Central memory CD8-positive, alpha-beta T cell (primary cell): ENCODE measurements at places on chromosomes 2 and 18.

DNA sequence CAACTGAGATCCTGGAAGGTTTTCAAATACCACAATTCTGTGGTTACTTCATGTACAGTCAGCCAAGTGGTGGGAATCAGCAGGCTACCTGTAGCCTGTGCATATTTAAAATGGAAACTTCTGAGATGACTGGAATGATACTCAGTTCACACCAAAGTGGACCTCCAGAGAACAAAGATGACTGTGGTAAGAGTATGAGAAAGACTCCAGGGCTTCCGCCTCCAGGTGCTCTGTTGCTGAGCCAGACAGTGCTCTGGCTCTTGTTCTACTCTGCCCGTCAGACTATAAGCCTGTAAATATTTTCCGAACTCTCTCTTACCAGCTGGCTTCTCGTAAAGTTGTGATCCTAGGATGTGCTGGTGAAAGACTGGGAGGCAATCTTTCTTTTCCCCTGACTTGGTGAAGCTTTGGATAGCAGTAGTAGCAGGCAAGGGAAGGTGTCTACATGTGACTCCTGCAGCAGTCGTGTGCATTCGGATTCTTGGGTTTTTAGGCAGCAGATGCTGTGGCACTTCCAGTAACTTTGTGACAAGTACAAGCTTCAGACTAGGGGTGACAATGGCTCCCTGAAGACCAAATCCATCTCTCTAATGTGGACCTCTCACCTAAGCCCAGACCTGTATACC is 23.1 kb downstream of the ST3GAL5 start:
- peak overlapping the region; percentile 14 for H3K27ac ChIP-seq
- H3K36me3 ChIP-seq: peaks cover 18% of the 10 kb centered on the region
- H3K27me3 ChIP-seq: no peaks in the 10 kb centered on the region
- no peak overlapping the region for H3K4me3 ChIP-seq

DNA sequence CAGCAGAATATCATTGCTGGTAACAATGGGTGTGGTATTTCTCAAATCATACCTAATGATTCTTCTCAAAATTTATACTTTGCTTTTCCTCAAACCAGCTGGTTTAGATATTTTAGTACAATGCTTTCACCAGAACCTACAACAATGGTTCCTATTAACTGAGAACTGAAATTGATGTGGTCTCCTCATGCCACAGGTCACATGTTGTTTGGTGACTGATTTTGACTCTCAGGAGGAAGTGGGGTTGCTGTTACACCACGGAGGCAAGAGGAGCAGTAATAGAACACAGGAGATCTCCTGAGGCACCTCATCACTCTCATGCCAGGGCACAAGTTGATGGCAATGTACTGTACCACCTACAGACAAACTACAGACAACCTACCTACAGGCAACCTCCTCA is 3.0 kb upstream of the CEP68 start:
- H3K36me3 ChIP-seq: peaks cover 12% of the 10 kb centered on the region
- H3K27me3 ChIP-seq: no peaks in the 10 kb centered on the region
- no peak for DNase-seq
- H3K4me1 ChIP-seq: peaks cover 35% of the 10 kb centered on the region
- H3K4me3 ChIP-seq: peak overlapping the region; percentile 33
- H3K27ac ChIP-seq: peak overlapping the region; percentile 39

GRCh38 chr2:151946899-151947812 is 118.9 kb upstream of the ARL5A start:
- H3K36me3 ChIP-seq: no peaks in the 10 kb centered on the region
- no peak for DNase-seq
- no peaks in the 10 kb centered on the region for H3K4me1 ChIP-seq
- no peak overlapping the region for H3K4me3 ChIP-seq
- no peak overlapping the region for H3K27ac ChIP-seq

GRCh38 chr2:213065583-213066442 is 85.6 kb downstream of the IKZF2 start:
- no peaks in the 10 kb centered on the region for H3K27me3 ChIP-seq
- H3K27ac ChIP-seq: no peak overlapping the region
- DNase-seq: no peak
- H3K4me1 ChIP-seq: peaks cover 30% of the 10 kb centered on the region

DNA sequence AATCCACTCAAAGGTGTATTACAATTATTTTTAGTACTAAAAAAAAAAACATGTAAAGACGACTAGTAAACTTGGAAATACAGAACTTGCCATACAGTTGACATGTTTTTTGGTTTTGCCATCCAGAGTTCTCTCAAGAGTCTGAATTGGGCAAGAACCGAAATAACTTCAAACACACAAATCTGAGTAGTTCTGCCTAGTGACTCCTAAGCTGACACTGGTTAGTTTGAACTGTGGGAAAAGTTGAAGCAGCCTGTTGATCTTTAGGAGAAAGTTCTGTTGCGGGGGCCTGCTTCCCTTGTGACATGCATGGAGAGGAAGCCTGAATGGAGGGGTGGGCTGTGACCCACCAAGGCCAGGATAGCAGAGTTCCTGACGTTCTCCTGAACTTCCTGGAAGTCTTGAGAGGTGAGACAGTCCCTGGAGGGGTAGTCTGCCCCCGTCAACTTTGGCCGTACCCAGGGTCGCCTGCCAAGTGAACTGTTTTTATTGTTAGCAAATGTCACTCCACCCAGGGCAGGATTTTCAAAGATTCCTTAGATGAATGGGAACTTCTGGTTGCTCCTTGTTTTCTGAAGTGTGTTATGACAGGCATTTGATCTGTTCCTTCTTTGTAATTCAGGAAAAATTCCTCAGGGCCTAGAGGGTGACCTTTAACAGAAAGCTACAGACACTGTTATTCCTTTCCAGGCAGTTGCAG is 85.6 kb upstream of the SPTBN1 start:
- no peak overlapping the region for H3K4me3 ChIP-seq
- H3K27ac ChIP-seq: no peak overlapping the region
- H3K36me3 ChIP-seq: no peaks in the 10 kb centered on the region
- peaks cover 36% of the 10 kb centered on the region for H3K27me3 ChIP-seq

DNA sequence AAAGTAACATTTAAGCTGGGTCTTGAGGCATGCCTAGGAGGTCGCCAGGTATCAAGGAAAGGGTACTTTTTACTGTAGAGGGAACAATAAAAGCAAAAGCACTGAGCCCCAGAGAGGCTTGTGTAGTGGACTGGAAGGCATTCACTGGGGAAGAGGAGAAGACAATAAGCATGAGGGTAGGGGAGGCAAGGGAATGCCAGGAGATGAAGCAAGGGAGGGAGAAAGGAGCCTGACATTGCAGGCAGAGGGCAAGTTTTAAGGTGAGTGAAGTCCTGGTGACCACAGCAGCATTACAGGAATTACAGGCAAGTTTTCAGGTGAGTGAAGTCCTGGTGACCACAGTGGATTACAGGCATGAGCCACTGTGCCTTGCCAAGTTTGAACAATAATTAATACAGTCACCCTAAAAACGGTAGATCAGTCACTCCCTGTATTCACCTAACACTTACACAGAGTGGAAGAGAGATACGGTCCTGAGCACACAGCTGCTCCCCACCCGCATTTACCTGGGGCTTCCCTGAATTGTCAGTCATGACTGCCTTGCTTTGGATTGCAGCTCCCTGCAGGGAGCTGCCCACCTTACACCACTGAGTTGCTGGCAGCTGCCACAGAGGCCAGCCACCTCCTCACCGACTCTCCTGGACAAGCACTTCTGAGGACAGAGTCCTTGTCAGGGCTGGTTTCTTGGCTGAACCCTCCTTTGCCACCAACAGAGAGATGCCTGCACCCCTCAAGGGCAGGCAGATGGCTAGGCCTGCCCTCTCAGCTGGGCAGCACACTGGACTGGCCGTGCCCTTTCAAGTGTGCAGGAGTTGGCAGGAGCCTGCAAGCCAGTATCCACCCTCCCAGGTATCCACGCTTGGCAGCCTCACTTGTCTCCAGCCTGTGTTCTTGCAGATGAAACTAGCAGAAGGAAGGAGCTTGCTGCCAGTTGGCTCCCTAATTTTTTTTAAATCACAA is 153.2 kb upstream of the MSH6 start:
- H3K4me3 ChIP-seq: no peak overlapping the region
- H3K36me3 ChIP-seq: no peaks in the 10 kb centered on the region
- H3K27ac ChIP-seq: no peak overlapping the region
- no peak for DNase-seq

DNA sequence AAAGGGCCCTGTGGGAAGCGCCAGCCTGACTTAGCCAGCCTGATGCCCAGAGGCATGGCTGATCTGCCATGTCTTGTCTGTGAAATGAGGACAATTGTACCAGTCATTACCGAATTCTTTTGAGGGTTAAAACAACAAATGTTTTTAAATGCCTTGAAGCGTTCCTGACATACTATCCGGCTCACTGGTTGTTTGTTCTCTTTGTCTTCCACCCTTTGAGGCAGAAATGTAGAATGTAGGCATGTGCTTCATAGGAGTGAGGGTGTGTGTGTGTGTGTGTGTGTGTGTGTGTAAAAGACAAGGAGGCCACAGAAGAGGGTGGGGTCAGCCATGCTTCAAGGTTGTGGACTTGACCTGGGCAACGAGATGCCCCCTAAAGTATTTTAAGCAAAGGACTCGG is 35.5 kb downstream of the TGFBRAP1 start:
- no peaks in the 10 kb centered on the region for H3K27me3 ChIP-seq
- H3K27ac ChIP-seq: peak overlapping the region; percentile 14
- H3K4me3 ChIP-seq: no peak overlapping the region
- H3K36me3 ChIP-seq: peaks cover 69% of the 10 kb centered on the region
- H3K4me1 ChIP-seq: peaks cover 26% of the 10 kb centered on the region

DNA sequence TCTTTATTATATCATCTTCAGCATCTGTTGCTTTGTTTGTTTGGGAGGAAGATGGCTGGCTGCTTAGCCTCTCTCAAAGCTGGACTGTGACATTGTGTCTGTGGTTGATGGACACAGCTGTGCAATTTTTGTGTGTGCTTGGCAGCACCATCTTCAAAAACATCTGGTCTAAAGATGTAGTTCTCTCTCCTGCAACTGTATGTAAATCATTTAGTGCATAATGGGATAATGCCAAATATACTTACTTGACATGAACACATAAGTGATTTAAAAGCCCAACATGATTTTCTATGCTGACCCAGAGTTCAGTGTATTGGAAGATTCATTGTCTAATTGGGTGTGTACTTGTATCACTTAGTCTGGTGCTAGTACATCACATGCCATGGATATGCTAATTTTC is 112.2 kb downstream of the MAP4K4 start:
- no peak overlapping the region for H3K4me3 ChIP-seq
- peaks cover 68% of the 10 kb centered on the region for H3K4me1 ChIP-seq
- no peaks in the 10 kb centered on the region for H3K27me3 ChIP-seq
- no peak for DNase-seq

DNA sequence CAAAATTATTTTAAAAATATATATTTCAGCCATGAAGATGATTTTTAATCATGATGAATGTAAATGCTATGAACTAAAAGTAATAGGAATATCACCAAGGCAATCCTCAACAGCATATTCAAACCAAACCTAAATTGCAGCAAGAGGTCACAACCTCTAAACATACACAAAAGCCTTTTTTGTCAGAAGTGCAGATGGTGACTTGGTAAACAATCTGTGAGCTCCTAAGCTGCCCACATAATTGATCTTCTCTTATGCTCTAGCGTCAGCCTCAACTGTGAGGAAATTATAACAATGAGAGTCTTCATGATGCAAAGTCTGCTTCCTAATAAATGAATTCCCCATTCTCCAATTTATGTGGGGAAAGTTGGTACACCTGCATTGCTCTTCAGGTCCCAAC is 113.2 kb downstream of the TSN start:
- H3K36me3 ChIP-seq: no peaks in the 10 kb centered on the region
- peaks cover 50% of the 10 kb centered on the region for H3K27me3 ChIP-seq
- H3K4me3 ChIP-seq: no peak overlapping the region
- no peak for DNase-seq
- no peak overlapping the region for H3K27ac ChIP-seq

- no peak overlapping the region for H3K4me3 ChIP-seq
- no peaks in the 10 kb centered on the region for H3K4me1 ChIP-seq
- no peaks in the 10 kb centered on the region for H3K27me3 ChIP-seq
- no peak for DNase-seq
- H3K27ac ChIP-seq: no peak overlapping the region
Measured at GRCh38 chr2:174858745-174859144, 94.5 kb upstream of the CHRNA1 start.

GRCh38 chr2:240291337-240292034 is 144.0 kb upstream of the GPC1 start:
- H3K27me3 ChIP-seq: peaks cover 8% of the 10 kb centered on the region
- no peak overlapping the region for H3K27ac ChIP-seq
- no peak for DNase-seq
- H3K36me3 ChIP-seq: peaks cover 2% of the 10 kb centered on the region

GRCh38 chr2:128714285-128714684 is 395.6 kb upstream of the HS6ST1 start:
- H3K27me3 ChIP-seq: peaks cover 78% of the 10 kb centered on the region
- no peaks in the 10 kb centered on the region for H3K36me3 ChIP-seq
- no peak overlapping the region for H3K4me3 ChIP-seq
- peak; percentile 6 for DNase-seq

DNA sequence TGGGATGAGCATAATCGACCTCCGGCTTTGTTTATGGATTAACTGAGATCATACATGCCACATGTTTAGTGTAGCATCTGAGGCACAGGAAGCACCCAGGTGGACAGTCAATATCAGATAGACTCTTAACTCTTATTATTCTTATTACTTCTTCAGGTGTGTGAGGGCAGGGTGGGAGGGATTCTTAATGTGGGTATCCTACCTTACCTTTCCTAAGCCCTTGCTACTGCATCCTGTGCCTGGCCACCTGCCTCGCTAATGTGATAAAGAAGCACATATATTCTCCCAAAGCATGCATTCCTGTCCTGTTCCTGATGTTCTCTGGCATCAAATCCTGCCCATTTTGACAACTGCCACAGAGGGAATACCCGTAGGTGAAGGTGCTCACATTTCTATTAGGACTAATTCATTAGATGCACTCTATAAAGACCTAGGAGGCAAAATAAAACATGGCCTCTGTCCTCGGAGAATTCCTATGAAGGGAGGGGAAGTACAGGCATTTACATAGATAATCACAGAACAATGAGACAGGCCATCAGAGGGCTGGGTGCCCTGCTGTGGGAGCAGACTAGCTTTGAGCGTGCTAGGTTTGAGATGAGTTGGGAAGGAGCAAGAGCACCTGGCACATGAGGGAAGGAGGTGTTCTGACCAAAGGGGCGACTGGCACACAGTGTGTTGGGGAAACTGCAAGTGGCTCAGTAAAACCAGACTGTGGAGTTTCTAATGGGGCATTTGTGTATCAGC is 19.5 kb upstream of the CELF4 start:
- no peak overlapping the region for H3K4me3 ChIP-seq
- H3K4me1 ChIP-seq: no peaks in the 10 kb centered on the region
- H3K36me3 ChIP-seq: peaks cover 1% of the 10 kb centered on the region
- DNase-seq: no peak
- no peak overlapping the region for H3K27ac ChIP-seq
- peaks cover 22% of the 10 kb centered on the region for H3K27me3 ChIP-seq

DNA sequence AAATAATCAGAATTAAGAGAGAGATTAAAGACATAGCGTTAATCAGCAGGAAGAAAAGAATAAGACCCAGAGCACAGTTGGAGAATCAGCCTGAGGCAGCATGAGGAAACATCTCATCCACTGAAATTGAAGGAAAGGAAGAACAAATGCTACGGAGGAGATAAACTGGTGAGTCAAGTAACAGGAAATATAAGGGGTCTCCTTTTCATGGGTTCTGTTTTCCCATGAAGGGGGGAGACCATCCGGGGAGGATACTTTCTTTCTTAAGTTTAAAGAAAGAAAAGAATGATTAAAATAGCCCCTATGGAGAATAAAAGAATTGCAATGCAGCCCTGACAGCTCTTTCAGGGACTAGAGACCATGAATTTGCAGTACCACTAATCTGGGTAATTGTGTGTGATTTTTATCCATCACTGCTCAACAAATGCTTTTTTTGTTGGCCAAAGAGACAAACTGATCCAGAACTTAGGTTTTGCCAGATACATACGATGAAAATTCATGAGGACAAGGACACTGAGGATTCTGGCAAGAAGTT is 17.7 kb downstream of the ROCK2 start:
- H3K4me3 ChIP-seq: no peak overlapping the region
- no peaks in the 10 kb centered on the region for H3K36me3 ChIP-seq
- H3K27me3 ChIP-seq: no peaks in the 10 kb centered on the region
- DNase-seq: no peak
- peaks cover 12% of the 10 kb centered on the region for H3K4me1 ChIP-seq
- no peak overlapping the region for H3K27ac ChIP-seq
